M059J (cell line): ENCODE measurements at places on chromosomes 3 and 15.

- DNase-seq: no peak
Measured at GRCh38 chr3:39088889-39089288, 18.5 kb downstream of the GORASP1 start.

- no peak for DNase-seq
Measured at GRCh38 chr3:56860939-56861338, 59.2 kb upstream of the ARHGEF3 start.

GRCh38 chr15:38658431-38658830 is 93.8 kb upstream of the RASGRP1 start:
- no peak for DNase-seq

GRCh38 chr15:72902245-72902918 is 118.8 kb upstream of the ADPGK start:
- peak; percentile 62 for DNase-seq

DNA sequence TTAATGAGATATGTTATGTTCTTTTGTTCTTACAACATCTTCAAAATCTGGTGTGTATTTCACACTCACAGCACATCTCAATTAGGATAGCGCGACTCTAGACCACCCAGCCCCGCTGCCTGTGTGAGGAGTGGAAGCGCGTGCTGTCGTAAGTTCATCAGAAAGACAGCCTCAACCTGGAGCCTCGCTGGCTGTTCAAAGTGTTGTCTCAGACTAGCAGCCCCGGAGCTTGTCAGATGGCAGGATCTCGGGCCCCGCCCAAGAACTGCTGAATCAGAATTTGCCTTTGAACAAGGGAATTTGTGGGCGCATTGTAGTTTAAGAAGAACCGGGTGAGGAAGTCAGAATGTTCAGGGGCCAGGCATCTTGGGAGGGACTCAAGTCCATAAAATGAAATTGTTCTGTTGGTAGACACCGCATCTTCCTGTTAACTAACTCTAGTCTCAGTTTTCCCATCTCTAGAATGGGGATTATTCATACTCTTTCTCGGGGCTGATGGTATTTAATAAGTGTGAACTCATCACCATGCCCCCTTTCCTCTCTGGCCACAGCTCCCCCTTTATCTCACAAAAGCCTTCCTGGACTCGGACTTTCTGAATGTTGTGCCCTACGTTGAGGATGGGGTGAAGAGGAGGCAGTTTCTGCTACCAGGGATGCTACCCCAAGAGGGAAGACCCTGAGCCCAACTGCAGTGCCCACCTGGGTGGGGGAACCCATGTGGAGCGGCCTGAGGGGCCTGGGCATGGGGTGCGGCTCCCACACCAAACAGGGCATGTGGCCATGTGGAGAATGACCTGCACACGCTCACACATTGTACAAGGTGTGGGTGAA is 40.4 kb downstream of the BHLHE40 start:
- no peak for DNase-seq
